ENCODE measurements at places on chromosomes 3 and 15.

DNA sequence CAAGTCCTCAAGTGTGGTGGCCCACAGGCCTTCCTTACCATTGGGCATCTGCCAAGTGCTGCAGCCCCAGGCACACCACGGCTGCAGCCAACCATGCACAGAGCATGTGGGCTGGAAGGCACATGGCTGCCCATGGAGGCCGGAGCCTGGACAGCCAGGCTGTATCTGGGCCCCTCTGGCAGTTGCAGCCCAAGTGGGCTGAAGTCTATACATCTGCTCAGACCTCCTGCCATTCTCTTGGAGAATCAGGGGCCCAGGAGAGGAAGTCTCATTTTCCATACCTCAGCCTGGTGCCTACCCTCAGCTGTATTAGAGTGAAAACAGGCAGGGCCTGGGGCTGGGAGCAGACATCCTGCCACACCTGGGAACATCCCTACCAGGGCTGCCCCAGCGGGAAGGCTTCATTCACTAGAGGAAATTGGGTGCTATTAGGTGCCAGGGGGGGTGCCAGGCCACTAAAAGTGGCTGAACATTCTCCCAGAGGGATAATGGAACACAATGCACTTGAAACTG is 48.0 kb upstream of the SLCO2A1 start:
- no peak for DNase-seq

- DNase-seq = no peak
These were observed 9.8 kb upstream of the TXNRD3 start for GRCh38 chr3:126664591-126665214.

DNA sequence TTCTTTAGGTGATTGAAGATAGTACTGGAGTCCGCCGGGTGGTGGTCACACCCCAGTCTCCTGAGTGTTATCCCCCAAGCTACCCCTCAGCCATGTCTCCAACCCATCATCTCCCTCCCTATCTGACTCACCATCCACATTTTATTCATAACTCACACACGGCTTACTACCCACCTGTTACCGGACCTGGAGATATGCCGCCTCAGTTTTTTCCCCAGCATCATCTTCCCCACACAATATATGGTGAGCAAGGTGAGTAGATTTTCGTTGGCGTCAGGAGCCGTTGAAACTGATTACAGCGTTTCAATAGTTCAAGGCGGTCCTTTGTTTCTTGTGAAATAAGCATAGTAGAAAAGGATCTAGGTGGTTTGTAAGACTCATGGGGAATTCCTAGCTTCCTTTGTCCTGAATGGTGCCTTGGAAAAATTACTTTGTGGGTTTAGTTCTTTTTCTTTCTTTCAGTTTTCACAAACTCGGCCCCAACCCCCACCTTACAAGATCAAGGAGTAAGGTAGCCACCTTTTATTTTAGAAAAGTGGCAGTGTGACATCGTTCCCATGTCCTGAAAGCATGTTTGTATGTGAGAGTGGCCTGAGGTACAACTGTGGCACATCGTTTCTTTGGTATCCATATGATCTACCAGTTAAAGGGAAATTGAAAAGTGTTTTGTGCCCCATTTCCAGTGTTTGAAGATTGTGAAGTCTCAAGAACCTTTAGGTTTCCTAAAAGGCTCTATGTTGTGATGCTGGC is 200.6 kb downstream of the GHSR start:
- no peak for DNase-seq

DNA sequence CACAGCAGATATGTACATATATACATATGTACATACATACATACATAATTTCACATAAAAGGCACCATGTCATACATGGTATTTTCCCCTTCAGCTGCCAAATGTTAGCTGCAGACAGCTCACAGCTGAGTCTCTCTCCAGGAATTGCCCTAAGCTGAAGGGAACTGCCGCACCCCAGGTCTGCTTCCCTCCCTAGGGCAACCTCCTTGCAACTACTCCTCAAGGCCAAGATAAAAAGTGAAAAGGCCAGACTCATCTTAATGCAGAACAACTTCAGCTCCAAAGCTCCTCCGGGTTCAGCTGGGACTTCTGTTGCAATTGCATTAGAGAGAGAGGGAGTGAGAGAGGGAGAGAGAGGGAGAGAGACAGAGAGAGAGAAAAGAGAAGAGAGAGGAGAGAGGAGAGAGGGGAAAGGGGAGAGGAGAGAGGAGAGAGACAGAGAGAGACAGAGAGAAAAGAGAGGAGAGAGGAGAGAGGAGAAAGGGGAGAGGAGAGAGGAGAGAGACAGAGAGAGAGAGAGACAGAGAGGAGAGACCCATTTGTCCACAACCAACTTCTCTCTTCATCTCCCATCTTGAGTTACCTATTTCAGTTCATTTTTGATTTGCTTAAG is 143.4 kb upstream of the HES1 start:
- no peak for DNase-seq

GRCh38 chr3:171446801-171447578 is 13.2 kb downstream of the TNIK start:
- DNase-seq = no peak

- no peak for DNase-seq
These were observed 17.8 kb upstream of the TXNRD3 start for GRCh38 chr3:126672741-126673140.

DNA sequence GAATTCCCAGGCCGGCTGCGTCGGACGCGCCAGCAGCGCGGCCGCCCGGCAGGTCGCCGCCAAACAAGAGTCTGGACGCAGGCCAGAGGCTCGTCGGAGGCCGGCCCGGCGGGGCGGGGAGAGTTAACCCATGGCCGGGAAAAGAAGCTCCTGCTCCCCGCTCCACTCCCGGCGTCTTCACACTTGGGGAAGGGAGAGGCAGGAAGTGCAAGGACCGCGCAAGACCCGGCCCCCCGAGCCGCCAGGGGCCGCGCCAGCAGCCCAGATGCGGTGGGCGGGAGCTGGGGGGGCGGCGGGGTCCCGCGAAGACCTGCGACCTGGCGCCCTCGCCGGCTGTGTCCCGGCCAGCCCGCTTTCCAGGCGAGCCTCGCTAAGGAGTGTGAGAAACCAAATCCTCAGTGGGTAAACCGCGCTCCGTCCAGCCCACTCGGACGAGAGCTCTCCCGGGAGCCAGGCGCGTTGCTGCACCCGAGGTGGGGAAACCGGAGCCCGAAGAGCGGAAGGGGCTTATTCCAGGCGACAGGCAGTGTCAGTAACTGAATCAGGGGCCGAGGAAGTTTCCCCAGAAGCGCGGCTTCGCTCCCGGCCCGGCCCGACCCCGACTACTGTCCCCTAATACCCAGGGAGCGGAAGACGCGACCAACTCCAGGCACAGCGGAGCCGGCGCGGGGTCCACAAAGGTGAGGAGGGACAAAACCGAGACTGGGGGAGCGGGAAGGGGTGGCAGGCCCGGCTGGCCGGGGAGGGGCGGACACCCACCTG is 721 bp downstream of the ADAMTS7 start:
- DNase-seq = no peak

GRCh38 chr3:12501360-12502020 is 17.2 kb downstream of the TSEN2 start:
- DNase-seq = peak; percentile 58

DNA sequence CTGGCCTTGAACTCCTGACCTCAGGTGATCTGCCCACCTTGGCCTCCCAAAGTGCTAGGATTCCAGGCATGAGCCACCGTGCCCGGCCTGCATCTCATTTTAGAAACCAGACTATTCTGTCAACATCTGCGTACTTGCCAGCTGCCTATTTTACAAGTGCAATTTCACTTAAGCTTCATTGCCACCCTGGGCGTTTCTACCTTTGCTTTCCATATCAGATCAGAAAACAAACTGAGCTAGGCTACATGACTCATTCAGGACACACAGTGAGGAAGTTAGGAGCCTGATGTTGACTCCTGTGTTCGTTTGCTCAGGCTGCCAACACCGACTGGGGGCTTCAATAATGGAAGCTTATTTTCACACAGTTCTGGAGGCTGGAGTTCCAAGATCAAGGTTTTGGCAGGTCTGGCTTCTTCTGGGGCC is 42.3 kb upstream of the KLHL25 start:
- DNase-seq = no peak

GRCh38 chr3:139941580-139941979 is 6.6 kb downstream of the CLSTN2 start:
- no peak for DNase-seq

- DNase-seq = no peak
These were observed 30.9 kb downstream of the FRMD4B start for GRCh38 chr3:69354948-69355347.

DNA sequence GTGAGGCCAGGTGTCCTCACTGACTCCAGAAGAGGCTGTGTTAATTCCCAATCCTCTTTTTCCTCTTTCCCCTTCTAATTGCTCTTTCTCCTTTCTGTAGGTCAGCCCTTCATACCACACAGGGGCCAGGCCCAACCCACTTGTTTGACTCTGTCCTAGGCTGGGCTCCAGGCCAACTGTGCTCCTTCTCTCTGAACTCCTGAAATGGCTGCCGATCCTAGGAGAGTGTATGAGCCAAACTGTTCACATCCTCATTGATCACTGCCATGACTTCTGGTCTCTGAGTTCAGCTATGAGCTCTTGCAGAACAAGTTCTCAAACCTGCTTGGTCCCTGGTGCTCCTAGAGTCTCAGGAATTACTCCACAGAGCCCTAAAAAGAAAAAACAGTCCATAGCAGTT is 145.1 kb downstream of the VGLL4 start:
- DNase-seq = no peak

- peak; percentile 71 for DNase-seq
These were observed 137.6 kb downstream of the PEAK1 start for GRCh38 chr15:77282333-77282732.

DNA sequence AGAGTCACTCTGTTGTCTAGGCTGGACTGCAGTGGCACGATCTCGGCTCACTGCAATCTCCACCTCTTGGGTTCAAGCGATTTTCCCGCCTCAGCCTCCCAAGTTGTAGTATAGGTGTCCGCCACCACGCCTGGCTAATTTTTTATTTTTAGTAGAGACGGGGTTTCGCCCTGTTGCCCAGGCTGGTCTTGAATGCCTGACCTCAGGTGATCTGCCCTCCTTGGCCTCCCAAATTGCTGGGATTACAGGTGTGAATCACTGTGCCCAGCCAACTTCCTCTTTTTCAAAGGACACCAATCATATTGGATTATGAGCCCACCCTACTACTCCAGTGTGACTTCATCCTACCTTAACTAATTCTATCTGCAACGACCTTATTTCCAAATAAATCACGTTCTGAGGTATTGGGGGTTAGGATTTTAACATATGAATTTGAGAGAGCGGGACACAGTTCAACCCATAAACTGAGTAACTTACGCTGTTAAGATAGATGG is 3.2 kb downstream of the ISG20 start:
- DNase-seq = no peak

DNA sequence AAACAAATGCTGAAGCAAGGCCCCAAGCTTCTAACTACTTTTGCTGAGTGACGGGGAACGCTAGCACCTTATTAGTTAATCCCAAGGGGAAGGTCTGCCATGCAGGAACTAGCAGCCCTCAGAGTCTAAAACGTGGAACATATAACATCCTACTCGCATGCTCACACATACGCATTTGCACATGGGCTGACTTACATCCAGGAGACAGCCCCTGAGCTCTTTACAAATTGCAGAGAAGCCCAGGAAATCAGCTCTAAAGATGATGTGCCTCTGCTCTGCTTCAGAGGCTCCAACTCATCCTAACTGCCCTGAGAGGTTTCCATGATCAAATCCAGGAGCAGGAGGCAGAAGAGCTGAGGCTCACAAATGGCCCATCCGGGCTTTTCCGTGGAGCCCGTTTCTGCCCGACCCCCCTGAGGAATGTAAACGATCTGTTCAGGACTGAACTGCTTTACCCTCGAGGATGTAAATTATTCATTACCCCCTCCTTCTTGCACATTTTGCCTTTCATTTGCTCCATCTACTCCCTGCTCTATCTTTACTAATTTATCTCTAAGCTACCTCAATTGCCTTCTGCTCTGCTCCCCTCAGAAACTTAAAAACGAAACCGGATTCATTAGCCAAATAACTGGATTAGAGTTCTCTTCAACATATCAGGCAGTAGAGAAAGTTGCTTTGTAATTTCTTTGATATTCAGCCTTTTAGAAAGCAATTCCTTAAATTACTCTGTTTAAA is 141.9 kb upstream of the CCDC54 start:
- DNase-seq = no peak

DNA sequence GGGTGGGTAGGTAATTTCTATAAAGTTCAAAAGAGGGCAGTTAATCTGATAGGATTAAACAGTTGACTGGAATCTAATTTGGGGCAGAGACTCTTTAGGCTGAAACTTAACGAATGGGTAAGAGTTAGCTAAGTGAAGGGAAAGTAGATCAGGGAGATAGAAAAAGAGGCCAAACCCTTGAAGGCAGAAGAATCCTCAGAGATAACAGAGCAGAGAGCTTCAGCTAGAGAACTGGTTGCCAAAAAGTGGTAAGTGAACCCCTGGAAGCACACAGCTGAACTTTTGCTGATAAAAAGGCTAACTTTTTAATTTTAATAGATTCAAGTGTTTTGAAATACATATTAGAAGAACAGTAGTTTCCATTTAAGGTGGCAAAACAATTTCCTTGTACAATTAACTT is 99.2 kb downstream of the FHIT start:
- no peak for DNase-seq

GRCh38 chr3:13884851-13885703 is 5.2 kb upstream of the WNT7A start:
- no peak for DNase-seq

Data from AG09319 (cell line).